ENCODE measurements at places on chromosomes 2 and 18.

DNA sequence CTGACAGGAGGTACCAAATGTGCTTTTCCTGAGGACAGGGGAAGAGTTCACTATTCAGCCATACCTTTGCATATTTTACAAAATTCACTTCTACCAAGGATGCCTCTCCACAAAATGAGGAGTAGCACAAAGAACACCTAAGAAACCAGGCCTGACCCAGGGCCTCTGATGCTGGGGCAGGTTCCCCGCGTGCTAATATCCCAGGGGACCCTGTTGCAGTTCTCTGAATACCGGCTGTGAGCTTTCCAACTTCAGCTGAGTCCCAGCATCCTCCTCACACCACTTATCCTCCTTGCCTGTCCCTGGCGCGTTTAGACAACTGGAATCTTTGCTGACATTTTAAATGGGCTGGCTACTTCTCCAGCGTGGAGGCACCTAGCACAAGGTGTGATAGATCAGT is 142.3 kb downstream of the BCL2 start:
- no peak for DNase-seq

- no peak for DNase-seq
Observed at GRCh38 chr2:71516253-71516888, 63.0 kb downstream of the DYSF start.

DNA sequence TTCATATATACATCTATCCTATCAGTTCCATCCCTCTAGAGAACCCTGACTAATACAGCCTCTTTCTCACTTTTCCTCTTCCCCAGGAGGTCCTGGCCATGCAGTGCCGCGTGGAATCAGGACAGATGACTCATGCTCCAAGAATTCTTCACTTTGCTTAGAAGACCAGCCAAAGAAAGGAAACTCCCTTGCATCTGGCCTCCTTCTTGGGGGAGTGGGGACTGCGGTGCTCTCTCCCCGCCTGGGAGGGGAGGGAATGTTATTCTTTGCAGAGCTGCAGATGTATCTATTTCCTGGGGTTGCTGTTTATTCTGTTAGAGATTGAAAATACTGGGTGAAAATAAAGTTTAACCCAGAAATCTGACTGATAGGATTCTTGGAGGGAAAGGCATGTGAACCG is 111.5 kb upstream of the SH3BP4 start:
- DNase-seq, result no peak

DNA sequence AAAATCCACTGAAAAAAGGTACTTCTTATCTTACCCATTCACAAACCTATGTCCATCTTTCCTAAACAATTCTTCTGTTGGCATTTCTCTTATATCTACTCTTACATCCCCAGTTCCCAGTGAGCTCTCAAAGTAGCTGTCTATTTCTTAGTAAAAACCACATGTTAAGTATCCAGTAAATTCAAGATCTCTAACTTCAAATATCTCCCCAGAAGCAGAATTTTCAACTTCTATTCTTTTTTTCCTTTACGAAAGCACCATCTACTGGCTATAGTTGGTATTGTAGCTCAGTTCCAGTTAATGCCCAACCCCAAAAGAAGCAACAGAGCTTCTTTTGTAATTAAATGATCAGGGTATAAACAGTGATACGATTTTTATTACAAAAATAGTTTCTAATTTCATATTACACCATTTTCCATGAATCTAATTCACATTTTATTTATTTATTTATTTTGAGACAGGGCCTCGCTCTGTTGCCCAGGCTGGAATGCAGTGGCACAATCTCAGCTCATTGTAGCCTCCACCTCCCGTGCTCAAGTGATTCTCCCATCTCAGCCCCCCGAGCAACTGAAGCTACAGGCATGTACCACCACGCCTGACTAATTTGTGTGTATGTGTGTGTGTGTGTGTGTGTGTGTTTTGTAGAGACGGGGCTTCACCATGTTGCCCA is 28.5 kb downstream of the HRH4 start:
- DNase-seq, result no peak

- no peak for DNase-seq
Observed at GRCh38 chr18:29449424-29449823, 1272.5 kb upstream of the CDH2 start.

DNA sequence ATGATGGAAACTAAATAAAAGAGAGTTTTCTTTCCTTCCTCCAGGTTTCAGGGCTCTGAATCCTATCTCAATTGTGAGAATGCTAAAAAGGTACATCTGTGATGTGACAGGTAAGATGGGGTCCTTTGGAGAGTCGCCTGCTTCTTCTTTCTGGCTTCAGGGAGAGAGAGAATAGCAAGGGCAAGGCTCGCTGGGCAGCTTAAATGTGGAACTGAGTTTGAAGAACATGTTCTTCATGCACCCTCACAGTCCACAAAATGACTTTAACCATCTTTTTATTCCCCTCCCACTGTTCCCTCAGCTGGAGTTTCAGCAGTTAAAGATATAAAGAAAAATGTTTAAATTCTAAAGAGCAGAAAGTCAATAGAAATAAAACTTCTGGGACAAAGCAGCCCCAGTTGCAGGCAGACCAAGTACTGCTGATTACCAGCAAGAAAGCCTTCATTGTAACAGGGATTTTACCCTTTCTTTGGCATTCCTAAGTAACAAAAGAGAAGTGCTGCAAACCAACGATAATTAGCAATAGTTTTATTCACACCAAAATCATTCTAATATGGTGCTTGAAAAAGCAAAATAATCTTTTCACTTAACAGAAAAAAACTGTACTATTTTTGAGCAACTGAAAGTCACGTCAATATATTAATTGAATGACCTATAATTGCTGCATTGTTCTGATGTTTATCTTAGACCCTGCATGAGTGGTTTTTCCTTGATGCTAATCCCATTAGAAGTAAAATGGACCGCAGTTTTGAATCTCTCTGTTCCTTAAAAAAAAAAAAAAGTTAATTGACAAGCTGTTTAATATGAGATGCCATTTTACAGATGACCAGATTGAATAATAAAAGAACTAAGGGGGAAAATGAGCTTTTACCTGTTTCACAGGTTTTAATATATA is 61.5 kb downstream of the LRP2 start:
- no peak for DNase-seq

DNA sequence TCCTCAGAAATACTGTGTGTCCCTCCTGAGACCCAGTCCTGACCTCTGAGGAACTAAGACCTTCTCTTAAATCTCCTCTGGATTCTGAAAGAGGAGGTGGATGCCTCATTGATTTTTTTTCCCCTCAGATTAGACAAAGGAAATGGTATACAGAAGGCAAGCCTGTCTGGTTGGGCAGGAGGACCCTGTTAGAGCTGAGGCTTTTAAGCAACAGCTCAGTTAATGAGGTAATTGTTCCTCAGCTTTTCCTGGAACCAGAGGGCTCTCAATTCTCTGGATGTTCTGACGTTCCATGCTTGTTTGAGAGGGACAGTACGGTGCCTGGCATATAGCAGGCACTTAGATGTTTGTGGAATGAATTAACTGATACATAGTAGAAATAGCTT is 61.7 kb upstream of the MCFD2 start:
- no peak for DNase-seq

GRCh38 chr2:10717628-10718027 is 3.8 kb upstream of the ATP6V1C2 start:
- no peak for DNase-seq

DNA sequence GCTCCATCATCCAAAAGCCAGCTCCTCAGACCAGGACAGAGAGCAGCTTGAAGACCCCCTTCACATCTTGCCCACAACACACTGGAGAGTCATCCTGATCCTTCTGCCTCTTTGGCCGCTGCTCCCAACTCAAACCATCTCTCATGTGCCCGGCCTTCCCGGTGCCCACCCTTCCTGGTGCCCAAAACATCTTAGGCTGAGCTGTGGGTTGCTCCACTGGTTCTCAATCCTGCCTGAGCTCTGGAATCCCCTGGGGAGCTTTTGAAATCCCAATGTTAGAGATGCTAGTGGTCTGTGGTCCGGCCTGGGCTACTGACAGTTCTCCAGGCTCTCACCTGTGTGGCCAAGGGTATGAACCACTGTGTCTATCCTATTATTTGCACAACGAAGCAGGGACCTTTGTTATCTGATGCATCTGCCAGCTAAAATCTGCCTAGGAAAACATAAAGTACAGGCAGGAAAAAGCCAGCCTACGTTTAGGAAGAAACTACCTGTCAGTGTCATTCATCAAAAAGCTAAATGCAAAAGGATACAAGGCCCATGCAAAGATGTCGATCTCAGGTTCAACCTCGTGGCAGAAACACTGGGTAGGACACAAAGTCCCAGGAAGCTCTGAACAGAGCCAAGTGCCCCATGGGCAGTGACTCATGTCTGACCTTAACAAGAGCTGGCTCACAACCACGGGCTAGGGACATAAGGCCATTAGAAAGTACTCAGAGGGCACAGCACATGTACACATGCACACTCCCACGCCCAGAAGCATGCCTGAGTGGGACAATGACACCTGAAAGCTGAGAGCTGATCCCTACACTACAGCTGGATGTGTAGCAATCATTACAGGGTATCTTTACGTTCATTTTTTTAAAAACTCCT is 30.8 kb downstream of the TBC1D8 start:
- DNase-seq, result no peak

- no peak for DNase-seq
Observed at GRCh38 chr2:160270571-160271113, 70.6 kb upstream of the ITGB6 start.

DNA sequence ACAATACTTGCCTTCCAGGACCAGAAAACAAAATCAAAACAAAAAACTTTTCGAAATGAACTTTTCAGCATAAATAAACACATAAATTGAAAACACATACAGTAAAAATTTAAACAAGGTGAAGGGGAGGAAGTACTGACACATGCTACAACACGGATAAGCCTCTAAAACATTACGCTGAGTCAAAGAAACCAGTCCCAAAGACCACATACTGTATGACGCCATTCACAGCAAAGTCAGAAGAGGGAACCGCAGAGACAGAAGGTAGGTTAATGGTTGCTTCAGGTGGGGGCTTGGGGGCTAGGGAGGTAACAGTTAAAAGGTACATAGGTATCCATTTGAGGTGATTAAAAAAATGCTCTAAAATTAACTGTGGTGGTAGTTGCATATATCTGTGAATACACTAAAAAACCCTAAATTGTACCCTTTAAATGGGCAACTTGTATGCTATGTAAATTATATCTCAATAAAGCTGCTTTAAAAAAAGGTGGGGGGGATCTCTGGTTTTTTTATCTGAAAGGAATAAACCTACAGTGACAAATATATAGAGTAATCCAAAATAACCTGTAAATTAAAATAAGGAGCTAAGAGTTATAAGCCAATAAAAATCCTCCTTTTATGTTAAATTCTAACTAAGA is 7.1 kb downstream of the COX7A2L start:
- DNase-seq, result no peak
